ENCODE measurements at places on chromosomes 1 and 21. TPM values are rescaled to one million over a fixed set of nuclear protein-coding genes. Genes with fewer than 3 reads are reported as not detected.

The LPAR3 gene
- 3.6 TPM for total RNA-seq

The ERG gene
- total RNA-seq: 36.7 TPM

The ASCL5 gene
- total RNA-seq: 0.29 TPM

The HSF2BP gene
- total RNA-seq: 0.41 TPM

The IGSF9 gene
- 2.2 TPM for total RNA-seq

The PLA2G2C gene
- total RNA-seq: not detected

The LRRC71 gene
- 0.26 TPM for total RNA-seq

The ANGPTL7 gene
- total RNA-seq: 1.1 TPM

The C1QA gene
- total RNA-seq: 521 TPM

The HNRNPU gene
- total RNA-seq: 273 TPM

The ELOA gene
- total RNA-seq: 66.2 TPM

The VPS13D gene
- 74.7 TPM for total RNA-seq

The GUCA2A gene
- total RNA-seq: not detected

The TNNT2 gene
- total RNA-seq: 6.4 TPM

The PLEKHG5 gene
- 12.2 TPM for total RNA-seq

- peak; percentile 64 for DNase-seq
- no peak overlapping the region for H3K27ac ChIP-seq
- H3K4me3 ChIP-seq: no peak overlapping the region
- H3K36me3 ChIP-seq: no peaks in the 10 kb centered on the region
- no peaks in the 10 kb centered on the region for H3K27me3 ChIP-seq
- no peaks in the 10 kb centered on the region for H3K4me1 ChIP-seq
Measured at GRCh38 chr21:44985441-44986401, 45.9 kb downstream of the SLX9 start.

- H3K36me3 ChIP-seq: no peaks in the 10 kb centered on the region
- no peak for DNase-seq
- H3K27ac ChIP-seq: no peak overlapping the region
- H3K27me3 ChIP-seq: no peaks in the 10 kb centered on the region
- H3K4me3 ChIP-seq: no peak overlapping the region
- H3K4me1 ChIP-seq: no peaks in the 10 kb centered on the region
Measured at GRCh38 chr1:68954841-68955240, 458.0 kb upstream of the DEPDC1 start.

- no peaks in the 10 kb centered on the region for H3K36me3 ChIP-seq
- no peak overlapping the region for H3K27ac ChIP-seq
- peak; percentile 28 for DNase-seq
- H3K27me3 ChIP-seq: peaks cover 37% of the 10 kb centered on the region
- H3K4me3 ChIP-seq: no peak overlapping the region
- no peaks in the 10 kb centered on the region for H3K4me1 ChIP-seq
Measured at GRCh38 chr1:18542351-18542750, 61.6 kb downstream of the KLHDC7A start.

DNA sequence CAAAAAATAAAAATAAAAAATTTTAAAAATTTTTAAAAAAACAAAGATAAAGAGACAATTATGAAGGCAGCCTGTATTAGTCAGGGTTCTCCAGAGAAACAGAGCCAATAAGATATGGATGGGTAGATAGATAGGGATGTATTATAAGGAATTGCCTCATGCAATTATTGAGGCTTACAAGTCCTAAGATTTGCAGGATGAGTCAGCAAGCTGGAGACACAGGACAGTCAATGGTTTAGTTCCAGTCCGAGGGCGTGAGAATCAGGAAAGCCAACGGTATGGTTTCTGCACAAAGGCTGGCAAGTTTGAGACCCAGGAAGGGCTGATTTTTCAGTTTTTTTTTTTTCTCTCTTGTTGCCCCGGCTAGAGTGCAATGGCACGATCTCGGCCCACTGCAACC lies 24.1 kb upstream of the EIF4G3 start:
- no peak overlapping the region for H3K4me3 ChIP-seq
- H3K27me3 ChIP-seq: no peaks in the 10 kb centered on the region
- no peak for DNase-seq
- no peaks in the 10 kb centered on the region for H3K36me3 ChIP-seq
- H3K4me1 ChIP-seq: no peaks in the 10 kb centered on the region

DNA sequence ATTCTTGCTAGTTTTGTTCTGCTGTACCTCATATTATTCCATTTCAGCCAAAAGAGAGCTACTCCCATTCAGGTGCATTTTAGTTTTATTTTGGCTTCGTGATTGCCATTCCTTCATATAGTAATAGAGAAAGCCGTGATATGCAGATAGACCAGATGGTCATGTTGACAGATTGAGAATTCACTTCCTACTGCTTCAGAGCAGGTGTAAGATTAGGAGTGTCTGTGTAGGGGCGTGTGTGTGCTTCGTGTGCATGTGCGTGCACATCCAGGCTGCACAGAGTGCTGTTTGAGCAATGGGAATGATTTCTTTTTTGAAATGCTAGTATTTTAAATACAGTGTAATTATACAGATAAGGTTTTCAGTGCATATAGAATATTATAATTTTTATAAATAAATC lies 10.3 kb downstream of the NFIA start:
- H3K36me3 ChIP-seq: peaks cover 12% of the 10 kb centered on the region
- DNase-seq: no peak
- H3K4me1 ChIP-seq: peaks cover 39% of the 10 kb centered on the region
- no peak overlapping the region for H3K27ac ChIP-seq
- H3K4me3 ChIP-seq: no peak overlapping the region
- no peaks in the 10 kb centered on the region for H3K27me3 ChIP-seq

- DNase-seq: no peak
- H3K36me3 ChIP-seq: no peaks in the 10 kb centered on the region
- peaks cover 51% of the 10 kb centered on the region for H3K4me1 ChIP-seq
- no peak overlapping the region for H3K27ac ChIP-seq
- H3K4me3 ChIP-seq: no peak overlapping the region
Measured at GRCh38 chr1:13763991-13764390, 64.0 kb downstream of the PRDM2 start.

DNA sequence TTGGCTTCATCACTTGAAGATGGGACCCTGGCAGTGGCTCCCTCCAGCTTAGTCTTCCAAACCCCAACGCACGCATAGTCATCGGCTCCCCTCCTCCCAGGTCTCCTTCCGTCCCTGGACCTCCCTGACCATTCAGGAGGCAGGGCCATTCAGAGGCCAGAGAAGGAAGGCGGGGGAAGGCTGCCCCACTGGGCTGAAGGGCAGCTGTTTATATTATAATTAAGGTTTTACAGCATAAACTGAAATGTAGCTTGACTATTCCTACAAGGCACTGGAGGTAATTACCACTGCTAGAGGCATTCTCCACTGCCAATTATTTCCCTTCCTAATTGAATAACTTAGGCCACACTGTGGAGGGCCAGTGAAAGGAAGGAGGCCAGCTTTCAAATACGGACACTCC lies 170.6 kb upstream of the PROX1 start:
- no peaks in the 10 kb centered on the region for H3K27me3 ChIP-seq
- H3K36me3 ChIP-seq: no peaks in the 10 kb centered on the region
- no peak overlapping the region for H3K27ac ChIP-seq
- H3K4me1 ChIP-seq: no peaks in the 10 kb centered on the region
- DNase-seq: no peak

GRCh38 chr1:213643360-213643759 lies 344.4 kb upstream of the PROX1 start:
- no peak for DNase-seq
- H3K4me3 ChIP-seq: no peak overlapping the region
- no peaks in the 10 kb centered on the region for H3K27me3 ChIP-seq
- H3K36me3 ChIP-seq: no peaks in the 10 kb centered on the region

GRCh38 chr21:46060596-46061061 lies 37.3 kb upstream of the COL6A2 start:
- DNase-seq: peak; percentile 70
- no peaks in the 10 kb centered on the region for H3K36me3 ChIP-seq
- peak overlapping the region; percentile 70 for H3K27ac ChIP-seq
- H3K27me3 ChIP-seq: peaks cover 15% of the 10 kb centered on the region
- peaks cover 22% of the 10 kb centered on the region for H3K4me1 ChIP-seq

GRCh38 chr1:218467101-218468072 lies 122.3 kb downstream of the TGFB2 start:
- DNase-seq: no peak
- no peak overlapping the region for H3K4me3 ChIP-seq
- no peak overlapping the region for H3K27ac ChIP-seq
- no peaks in the 10 kb centered on the region for H3K36me3 ChIP-seq
- peaks cover 22% of the 10 kb centered on the region for H3K4me1 ChIP-seq

DNA sequence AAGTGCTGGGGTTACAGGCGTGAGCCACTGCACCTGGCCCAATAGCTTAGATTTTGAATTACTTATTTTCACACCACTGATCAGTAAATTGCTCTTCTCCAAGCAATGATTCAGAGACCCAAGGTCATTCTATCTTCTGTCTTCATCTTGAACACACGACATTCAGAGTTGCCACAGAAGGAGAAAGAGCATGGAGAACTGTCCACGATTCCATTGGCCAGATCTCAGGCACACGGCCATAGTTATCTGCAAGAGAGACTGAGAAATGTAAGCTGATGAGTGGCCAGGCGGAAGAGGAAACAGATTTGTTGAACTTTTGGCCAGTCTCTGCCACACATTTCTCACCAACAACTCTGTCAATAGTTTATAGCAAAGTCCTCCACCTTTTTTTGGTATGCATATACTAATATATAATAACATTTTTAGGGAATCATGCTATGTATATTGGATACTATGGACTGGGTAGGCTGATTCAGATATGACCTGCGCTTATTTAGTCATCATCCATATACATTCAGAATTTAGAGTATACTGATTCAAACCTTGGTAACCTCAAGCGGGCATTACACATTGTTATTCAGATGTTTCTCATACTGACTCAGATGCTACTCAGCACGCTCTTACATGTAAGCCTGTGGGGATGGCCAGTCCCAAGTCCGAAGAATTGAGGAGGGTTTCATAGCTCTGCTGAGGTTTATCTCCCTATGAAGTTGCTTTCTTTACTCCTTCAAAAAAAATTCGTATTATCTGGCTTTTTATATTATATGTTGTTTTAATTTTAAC lies 25.5 kb upstream of the CAP1 start:
- no peaks in the 10 kb centered on the region for H3K4me1 ChIP-seq
- no peak overlapping the region for H3K27ac ChIP-seq
- H3K36me3 ChIP-seq: no peaks in the 10 kb centered on the region
- H3K27me3 ChIP-seq: no peaks in the 10 kb centered on the region
- DNase-seq: no peak

DNA sequence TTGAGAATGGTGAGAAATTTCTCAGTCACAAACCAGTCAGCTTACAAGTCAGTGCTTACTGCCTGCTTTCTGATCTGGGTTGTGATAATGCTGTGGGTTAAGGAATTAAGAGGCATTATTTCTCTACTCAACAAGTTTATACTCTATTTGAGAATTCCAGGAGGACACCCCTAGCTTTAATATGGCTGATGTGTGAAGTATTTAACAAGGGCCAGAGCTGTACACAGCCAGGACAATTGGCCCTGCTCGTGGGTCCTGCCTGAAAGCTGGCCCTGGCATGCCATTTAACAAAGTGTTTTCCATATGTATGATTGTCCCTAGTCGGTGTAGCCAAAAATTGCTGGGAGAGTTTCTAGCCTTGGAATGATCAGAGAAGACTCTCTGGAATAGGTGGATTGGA lies 43.2 kb downstream of the HHAT start:
- DNase-seq: no peak
- H3K4me1 ChIP-seq: peaks cover 7% of the 10 kb centered on the region
- H3K27me3 ChIP-seq: no peaks in the 10 kb centered on the region
- H3K27ac ChIP-seq: no peak overlapping the region
- H3K36me3 ChIP-seq: no peaks in the 10 kb centered on the region
- H3K4me3 ChIP-seq: no peak overlapping the region

DNA sequence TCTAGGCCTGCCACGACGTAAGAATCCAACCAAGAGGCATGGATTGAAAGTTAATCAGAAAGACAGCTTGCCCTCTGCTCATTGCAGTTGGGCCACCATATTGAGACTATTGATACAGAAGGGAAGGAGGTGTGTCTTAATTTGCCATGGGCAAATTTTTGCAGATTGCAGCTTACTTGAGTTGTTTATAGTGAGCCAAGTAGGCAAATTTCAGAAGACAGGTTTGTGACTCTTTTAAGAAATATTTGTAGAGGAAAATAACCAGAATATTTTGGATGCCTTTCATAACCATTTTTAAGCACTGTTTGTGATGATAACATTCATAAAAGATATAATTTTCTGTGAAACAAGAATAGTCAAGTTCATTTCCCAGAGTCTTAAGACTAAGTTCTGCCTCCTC lies 74.1 kb downstream of the PRDM2 start:
- H3K36me3 ChIP-seq: peaks cover 56% of the 10 kb centered on the region
- H3K27me3 ChIP-seq: no peaks in the 10 kb centered on the region
- peaks cover 8% of the 10 kb centered on the region for H3K4me1 ChIP-seq
- H3K4me3 ChIP-seq: no peak overlapping the region
- no peak for DNase-seq
- H3K27ac ChIP-seq: no peak overlapping the region

- no peaks in the 10 kb centered on the region for H3K4me1 ChIP-seq
- H3K27ac ChIP-seq: no peak overlapping the region
- no peak for DNase-seq
- no peak overlapping the region for H3K4me3 ChIP-seq
Measured at GRCh38 chr1:17397910-17398695, 26.1 kb downstream of the PADI6 start.

GRCh38 chr1:198577444-198577843 lies 37.0 kb upstream of the ATP6V1G3 start:
- no peaks in the 10 kb centered on the region for H3K36me3 ChIP-seq
- no peaks in the 10 kb centered on the region for H3K4me1 ChIP-seq
- H3K4me3 ChIP-seq: no peak overlapping the region

DNA sequence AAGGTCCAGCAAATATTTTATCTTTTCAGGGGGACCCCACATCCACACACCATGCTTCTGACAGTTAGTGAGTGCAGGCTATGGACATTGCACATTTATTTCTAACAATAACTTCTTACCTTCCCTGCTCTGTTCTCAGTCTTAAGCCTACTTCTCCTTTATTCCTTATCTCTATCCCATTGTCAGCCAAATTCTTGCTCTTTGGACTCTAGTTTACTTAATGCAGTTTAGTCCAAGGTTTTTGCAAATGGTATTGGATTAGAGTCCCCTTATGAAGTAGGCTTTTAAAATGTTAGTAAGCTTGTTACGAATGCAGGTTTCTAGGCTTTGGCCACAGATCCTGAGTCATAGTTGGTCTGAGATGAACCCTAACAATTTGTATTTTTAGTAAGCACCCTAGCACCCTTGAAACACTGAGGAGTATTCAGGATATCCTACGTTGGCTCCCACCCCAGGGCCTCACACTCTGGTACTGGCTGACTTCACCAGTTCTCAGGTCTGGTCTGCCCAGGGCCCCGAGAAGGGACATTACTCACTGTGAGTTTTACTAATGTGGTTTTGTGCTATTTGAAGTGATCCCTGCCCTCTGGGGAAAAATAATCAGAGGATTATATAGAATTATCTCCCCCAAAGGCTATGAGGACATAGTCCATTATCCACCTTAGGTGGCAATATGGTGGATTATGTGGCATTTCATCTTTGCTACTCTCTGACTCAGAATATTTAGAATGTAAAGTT lies 239.5 kb downstream of the TGFB2 start:
- H3K27me3 ChIP-seq: no peaks in the 10 kb centered on the region
- no peaks in the 10 kb centered on the region for H3K4me1 ChIP-seq
- H3K4me3 ChIP-seq: no peak overlapping the region
- no peaks in the 10 kb centered on the region for H3K36me3 ChIP-seq
- DNase-seq: no peak

GRCh38 chr1:43779266-43779665 lies 71.9 kb downstream of the ST3GAL3 start:
- no peak overlapping the region for H3K4me3 ChIP-seq
- H3K36me3 ChIP-seq: no peaks in the 10 kb centered on the region
- H3K27ac ChIP-seq: no peak overlapping the region
- H3K4me1 ChIP-seq: no peaks in the 10 kb centered on the region
- H3K27me3 ChIP-seq: no peaks in the 10 kb centered on the region

GRCh38 chr1:166924823-166925541 lies 48.9 kb upstream of the TADA1 start:
- no peak overlapping the region for H3K4me3 ChIP-seq
- H3K36me3 ChIP-seq: no peaks in the 10 kb centered on the region
- H3K27me3 ChIP-seq: peaks cover 24% of the 10 kb centered on the region
- H3K27ac ChIP-seq: no peak overlapping the region
